ENCODE measurements at places on chromosomes 16 and 17.

DNA sequence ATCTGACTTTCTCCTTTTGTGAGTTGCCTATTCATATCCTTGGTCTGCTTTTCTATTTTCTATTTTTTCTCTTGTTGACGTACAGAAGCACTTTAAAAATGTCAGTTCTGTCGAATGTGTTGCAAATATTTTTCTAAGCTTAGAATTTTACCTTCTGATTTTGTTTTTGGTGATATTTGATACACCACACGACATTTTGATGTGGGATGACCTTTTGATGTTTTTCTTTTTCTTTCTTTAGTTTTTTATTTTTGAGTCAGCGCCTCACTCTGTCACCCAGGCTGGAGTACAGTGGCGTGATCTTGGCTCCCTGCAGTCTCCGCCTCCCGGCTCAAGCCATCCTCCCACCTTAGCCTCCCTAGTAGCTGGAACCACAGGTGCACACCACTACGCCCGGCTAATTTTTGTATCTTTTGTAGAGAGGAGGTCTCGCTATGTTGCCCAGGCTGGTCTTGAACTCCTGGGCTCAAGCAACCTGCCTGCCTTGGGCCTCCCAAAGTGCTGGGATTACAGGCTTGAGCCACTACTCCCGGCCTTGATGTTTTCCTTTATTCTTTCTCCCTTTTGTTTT, 39.6 kb downstream of the WSB1 start:
- DNase-seq: peak; percentile 57

GRCh38 chr16:50133214-50133613, 19.9 kb upstream of the TENT4B start:
- no peak for DNase-seq

DNA sequence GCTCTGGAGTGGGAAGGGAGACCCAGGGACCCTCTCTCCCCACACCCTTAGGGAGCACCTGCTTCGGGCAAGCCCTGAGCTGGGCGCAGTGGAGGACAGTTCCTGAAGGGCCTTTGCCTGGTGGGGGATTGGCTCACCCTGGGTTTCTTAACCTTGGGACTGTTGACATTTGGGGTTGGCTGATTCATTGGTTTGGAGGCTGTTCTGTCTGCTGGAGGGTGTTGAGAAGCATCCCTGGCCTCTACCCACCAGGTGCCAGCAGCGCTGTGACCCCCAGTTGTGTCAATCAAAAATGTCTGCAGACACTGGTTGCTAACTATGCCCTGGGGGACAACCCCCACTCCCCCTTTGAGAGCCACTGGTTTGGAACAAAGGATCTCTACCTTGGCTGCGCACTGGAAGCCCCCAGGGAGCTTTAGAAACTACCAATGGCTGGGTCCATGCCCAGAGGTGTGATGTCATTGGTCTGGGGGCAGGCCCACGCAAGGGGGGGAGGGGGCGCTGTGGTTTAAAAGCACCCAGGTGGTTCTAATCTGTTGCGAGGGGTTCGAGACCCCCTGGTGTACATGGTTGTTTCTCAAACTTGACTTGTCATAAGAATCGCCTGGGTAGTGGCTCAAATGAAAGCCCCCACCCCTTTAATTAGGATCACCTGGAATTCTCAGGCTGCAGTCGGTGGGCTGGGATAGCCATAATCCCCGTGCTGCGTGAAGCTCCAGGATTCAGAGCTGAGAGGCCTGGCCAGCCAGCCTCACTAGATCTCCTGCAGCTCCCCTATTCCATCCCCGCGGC, 151.9 kb upstream of the GSE1 start:
- DNase-seq: peak; percentile 63

- DNase-seq: peak; percentile 96
Measured at GRCh38 chr17:68821860-68822696, 133.1 kb downstream of the ABCA8 start.

GRCh38 chr17:19460700-19461099, 49.7 kb downstream of the RNF112 start:
- no peak for DNase-seq

- DNase-seq: no peak
Measured at GRCh38 chr16:55155815-55156214, 168.2 kb upstream of the IRX6 start.

- DNase-seq: no peak
Measured at GRCh38 chr16:16018705-16019104, 69.3 kb downstream of the ABCC1 start.

DNA sequence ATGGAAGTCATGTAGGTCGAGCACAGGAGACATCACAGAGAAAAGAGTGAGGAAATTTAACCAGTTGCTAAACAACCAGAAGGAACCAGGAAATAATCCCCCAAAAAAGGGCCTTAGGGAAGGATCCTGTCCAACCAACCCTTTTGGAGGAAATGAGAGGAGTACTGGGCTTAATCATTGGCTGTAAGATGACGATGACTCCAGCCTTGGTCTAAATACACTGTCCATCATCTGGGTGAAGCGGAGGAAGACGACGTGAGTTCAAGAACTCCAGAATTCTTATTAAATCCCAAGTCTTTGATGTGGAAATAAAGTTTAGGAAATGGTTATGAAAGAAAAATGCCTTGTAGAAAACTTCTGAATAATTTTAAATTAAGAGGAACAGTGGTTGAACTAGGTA, 11.5 kb upstream of the ALOX15 start:
- DNase-seq: no peak

- DNase-seq: peak; percentile 79
Measured at GRCh38 chr17:8122924-8123694, 797 bp downstream of the HES7 start.

DNA sequence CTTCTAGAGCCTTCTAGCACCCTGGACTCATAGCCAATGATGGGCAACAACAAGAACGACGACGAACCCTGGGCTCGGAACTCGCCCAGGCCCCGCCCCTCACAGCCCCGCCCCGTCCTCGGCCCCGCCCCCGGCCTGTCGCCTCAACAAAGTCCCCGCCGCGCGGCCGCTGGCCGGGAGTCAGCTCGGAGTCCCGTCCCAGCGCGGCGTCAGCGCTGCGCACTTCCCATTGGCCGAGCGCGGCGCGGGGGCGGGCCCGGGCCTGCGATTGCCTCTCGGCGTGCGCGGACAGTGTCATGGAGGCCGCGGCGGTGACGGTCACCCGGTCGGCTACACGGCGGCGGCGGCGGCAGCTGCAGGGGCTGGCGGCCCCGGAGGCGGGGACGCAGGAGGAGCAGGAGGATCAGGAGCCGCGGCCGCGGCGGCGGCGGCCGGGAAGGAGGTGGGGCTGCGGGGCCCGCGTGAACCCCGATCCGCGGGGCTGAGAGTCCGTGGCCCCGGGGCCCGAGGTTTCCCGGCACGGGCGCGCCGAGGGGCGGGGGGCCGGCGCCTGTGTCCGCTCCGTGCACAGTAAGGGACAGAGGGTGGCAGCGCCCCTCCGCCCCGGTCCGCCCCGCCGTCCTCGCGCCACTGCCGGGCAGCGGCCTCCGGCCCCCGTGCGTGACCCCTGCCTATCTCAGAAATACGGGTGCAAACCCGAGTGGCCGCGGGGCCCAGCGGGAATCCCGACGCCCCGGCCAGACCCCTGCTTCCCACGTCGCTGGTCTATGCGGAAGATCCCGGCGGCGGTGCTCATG, at the start of gene ENGASE:
Gene ENGASE (plus strand): TSS at position 176 of the 797 bp plus-strand sequence. CDS start 121 bp downstream, at position 297.
- DNase-seq: peak; percentile 97

DNA sequence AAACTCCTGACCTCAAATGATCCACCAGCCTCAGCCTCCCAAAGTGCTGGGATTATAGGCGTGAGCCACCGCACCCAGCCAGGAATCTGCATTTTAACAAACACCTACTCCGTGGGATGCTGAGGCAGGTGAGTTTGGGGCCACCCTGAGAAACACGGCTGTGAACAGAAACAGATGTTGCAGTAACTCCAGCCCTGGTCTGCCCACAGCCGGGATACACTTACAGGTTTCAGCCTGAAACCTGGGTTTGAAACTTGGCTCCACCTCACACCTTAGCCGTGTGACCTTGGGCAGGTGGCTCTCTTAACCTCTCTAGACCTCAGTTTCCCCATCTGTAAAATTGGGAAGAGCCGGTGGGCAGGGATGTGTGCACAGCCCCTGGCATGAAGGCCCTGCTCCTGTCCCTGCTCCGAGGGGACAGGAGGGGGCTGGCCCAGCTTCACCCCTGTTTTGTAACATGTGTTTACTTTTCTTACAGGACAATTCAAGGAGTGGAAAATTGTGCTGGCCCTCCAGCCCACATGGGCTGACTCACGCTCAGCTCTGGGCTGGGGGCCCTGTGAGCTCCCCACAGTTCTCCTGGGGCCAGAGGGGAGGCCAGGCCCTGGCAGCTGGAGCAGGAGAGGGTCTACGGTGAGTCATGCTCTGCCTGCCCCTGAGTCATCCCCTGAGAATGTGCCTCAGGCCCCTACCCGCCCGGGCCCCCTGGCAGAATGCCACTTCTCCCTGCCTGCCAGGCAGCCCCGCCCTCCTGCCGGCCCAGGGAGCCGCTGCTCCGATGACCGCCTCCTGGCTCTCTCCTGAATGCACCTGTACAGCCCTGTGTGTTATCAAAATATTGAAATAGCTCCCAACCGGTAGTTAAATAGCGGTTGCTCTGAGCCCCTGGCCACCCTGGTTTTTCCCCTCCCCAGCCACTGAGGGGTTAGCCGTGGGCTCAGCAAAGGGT, 7.7 kb upstream of the PPL start:
- peak; percentile 95 for DNase-seq

DNA sequence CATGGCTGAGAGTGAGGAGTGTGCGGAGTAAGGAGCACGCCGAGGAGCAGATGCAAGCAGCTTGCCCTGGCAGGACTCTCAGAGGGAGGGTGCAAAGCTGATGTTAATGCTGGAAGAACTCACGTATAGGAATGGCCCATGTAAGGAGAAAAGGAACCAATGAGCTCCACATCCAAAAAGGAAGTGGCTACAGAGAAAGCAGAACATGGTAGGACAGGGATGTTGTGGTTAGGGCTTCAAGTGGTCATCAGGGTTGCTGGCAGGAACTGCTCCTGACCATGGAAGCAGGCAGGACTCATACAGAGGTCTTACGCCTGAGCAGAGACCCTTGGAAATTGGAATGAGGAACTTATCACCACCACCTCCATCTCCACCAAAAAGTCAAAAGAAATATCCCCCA, 5.2 kb downstream of the MYO1D start:
- DNase-seq: no peak

GRCh38 chr16:67837811-67838210, 4.3 kb upstream of the THAP11 start:
- DNase-seq: no peak

DNA sequence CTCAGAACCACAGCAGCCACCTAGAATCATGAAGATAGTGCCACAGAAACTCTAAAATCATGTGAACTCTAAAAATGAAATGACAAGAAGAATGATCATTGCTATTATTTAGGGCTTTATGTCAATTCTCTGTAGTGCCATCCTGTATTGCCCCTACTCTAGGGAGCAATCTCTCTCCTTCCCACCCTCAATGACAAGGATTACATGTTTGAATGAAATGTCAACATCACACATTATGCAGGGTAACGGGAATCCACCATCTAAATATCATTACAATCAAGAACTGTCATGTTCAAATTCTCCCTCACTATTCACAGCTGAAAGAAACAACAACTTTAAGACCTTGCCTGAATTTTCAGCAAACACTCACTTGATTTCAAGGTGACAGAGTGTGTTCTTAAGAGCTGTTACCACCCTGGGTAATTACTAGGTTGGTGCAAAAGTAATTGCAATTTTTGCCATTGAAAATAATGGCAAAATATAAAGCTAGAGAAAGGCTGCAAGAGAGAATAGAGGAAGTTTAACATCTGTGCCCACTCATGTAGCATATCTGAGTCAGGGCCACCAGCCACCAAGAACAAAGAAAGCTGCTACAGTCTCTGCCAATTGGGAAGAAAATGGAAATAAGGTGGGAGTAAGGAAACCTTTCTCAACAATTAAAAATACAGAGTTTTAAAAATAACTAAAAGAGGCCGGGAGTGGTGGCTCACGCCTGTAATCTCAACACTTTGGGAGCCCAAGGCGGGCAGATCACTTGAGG, 112.8 kb upstream of the PSMD7 start:
- no peak for DNase-seq

GRCh38 chr17:69679829-69680228, 265.3 kb downstream of the MAP2K6 start:
- no peak for DNase-seq

- DNase-seq: peak; percentile 27
Measured at GRCh38 chr17:1931844-1932579, 93.1 kb downstream of the RTN4RL1 start.

DNA sequence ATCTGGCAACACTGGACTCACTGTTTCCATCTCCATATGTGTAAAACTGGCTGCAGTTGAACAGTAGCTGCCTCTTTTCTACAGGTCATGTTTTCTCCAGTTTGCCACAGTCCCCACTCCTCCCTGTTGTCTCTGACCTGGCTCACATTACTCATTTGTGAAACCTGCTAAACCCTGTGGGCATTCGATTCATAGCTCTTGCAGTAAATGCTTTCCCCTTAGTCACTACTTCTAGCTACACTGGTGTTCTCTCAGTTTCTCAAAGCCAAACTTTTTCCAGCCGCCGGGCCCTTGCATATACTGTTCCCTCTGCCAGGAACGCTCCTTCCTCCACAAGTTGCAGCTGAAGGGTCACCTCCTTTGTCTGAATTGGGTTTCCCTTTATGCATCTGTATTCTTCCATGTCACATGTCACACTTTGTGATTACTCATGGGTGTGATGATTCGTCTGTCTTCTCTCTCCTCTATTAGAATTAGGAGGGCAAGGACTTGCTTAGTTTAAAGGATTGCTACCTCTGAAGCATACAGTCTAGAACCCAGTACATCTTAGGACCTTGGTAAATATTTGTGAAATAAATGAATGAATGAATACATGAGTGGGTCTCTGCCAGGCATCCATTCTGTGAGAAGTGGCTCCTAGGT, 15.0 kb upstream of the MT4 start:
- no peak for DNase-seq

- DNase-seq: peak; percentile 95
Measured at GRCh38 chr17:78873519-78874340, 29.3 kb downstream of the CEP295NL start.

DNA sequence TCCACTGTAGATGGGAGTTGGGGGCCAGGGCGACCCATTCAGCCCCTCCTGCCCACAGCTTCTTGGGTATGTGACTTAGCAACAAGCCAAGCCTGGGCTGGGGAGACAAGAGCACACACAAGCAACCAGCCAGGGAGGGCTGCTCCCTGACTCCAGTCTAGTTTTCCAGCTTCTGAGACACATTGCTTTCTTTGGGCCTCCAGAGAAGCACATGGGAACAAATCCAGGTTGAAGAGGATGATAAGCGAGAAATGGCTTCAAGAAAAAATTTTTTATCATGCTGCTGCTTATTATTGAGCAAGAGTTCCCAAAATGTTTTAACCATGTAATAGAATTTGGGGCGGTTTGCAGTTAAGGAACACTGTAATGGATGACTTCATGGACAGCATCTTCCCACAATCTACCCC, 173.7 kb downstream of the SOX9 start:
- DNase-seq: no peak

Data from DMS53 (cell line).